ENCODE measurements at places on chromosomes 11 and 22.
A peak's percentile ranks its signal among the peaks of the same experiment; 100 is the strongest.

GRCh38 chr11:80686889-80687288, 1246.1 kb upstream of the TENM4 start:
- DNase-seq: no peak

GRCh38 chr11:132451942-132452601, 1080.2 kb downstream of the OPCML start:
- no peak for DNase-seq

- no peak for DNase-seq
Observed at GRCh38 chr11:47308050-47308823, 38.3 kb downstream of the MADD start.

- no peak for DNase-seq
Observed at GRCh38 chr11:74778581-74778980, 29.9 kb downstream of the RNF169 start.

- DNase-seq: no peak
Observed at GRCh38 chr11:113862435-113862834, 12.9 kb downstream of the USP28 start.

DNA sequence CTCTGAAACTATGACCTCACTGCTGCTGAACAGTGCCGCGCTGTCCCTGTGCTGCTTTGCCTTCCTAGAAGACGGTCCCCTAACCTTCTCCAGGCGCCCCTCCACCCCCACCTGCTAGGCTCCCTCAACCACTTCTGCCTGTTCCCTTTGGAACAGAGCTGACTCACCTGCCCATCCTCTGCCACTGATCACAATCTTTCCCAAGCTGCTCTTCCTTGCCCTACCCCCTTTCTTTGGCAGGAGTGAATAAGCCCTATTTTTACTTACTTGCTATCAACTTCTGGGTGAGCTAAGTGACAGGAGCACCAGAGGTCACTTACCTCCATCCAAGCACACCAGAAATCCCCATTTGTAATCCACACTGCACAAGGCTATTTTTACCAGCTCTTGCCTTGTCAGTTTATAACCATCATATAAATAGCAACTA, 116.0 kb upstream of the BID start:
- no peak for DNase-seq

GRCh38 chr22:50444663-50445062, 30.2 kb downstream of the SBF1 start:
- no peak for DNase-seq

DNA sequence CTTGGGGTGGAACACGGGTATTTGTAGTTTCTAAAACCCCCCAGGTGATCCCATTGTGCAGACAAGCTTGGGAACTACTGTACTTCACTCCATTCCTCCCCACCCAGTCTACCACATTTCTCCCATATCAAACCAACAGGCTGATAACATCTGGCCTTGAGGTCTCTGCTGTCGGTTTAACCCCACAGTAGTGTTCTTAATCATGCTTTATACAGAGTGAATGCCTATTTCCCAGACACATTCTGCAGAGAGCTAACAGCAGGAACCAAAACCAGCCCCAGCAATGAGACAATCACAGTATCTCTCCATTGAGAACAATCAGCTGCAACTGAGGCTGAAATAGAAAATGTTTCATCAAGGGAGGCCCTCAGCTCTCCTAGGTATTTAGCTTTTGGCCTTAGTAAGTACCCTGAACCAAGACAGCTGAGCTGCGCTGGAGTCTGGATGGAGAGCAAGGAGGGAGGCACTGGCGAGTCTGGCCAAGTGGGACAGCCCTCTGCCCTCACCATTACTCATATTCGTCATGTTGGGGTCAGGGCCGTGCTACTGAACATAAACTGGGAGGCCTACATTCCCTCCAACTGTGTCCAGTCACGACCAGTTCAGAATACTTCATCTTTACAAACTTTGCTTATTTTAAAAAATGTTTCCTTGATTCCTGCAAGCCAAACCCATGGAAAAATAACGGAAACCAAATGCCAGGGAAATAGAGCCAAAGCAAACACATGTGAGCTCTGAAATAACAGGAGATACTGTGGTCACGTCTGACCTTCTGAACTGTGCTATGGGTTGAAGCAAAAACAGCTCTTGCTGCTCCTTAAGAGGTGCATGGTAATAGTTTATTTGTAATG, 81.0 kb downstream of the CCDC34 start:
- peak; percentile 30 for DNase-seq

DNA sequence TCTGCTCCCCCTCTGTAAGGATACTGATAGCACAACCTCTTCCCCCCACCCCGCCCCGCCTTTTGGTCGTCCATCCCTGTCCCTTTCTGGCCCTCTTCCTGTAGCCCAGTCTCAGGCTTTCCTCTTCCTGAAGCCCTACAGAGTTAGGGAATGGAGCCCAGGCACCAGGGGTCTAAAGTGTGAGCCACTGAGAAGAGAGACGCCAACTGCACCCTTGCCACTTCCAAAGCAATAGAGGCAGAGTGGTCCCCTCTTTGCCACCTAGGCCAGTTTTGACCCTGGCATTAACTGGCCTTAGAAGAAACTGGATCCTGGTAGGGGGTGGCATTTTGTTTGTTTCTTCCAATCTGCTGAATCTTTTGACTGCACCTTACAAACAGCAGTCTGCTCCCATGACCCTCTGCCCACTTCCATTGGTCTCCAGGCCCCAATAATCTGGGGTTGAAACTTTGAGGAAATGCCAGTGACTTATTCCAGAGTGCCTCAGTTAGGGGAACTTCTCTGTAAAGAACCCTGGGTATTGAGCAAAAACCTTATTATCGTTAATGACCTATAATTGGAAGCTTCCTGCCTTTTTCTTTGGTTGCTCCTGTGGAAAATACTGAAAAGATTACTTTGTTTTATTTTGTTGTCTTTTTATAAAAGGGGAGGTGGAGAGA, 9.7 kb upstream of the GRK2 start:
- DNase-seq: no peak

DNA sequence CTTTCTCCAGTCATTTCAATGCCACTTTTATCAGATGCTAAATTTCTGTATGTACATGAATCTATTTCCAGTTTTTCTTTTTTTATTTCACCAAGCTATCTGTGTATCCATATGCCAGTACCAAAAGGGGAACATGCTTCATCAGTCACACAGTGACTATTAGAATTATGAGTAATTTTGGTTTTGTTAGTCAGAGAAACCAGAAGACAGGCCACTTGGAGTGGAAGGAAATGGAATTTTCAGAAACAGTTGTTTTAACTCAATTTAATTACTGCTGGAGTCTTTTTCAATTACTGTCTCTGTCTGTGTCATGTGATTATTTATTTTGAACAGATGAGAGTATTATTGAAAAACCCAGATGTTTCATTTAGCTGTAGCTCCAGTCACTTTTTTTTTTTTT, 84.6 kb upstream of the ANO3 start:
- peak; percentile 4 for DNase-seq

GRCh38 chr11:13109616-13110015, 100.5 kb downstream of the RASSF10 start:
- DNase-seq: no peak
